ENCODE measurements at places on chromosomes 12 and 14. TPM values are rescaled to one million over a fixed set of nuclear protein-coding genes. Genes with fewer than 3 reads are reported as not detected.

PTHLH gene
- 2.0 TPM for total RNA-seq

ATP2A2 gene
- 157 TPM for total RNA-seq

FGD4 gene
- 6.0 TPM for total RNA-seq

CYP46A1 gene
- under 0.01 TPM for total RNA-seq

GLT8D2 gene
- total RNA-seq, result 75.8 TPM

PRIMA1 gene
- not detected for total RNA-seq

DCAF4 gene
- 10.1 TPM for total RNA-seq

SIX6 gene
- total RNA-seq, result not detected

TGM1 gene
- 1.6 TPM for total RNA-seq

TEX52 gene
- total RNA-seq, result not detected

LRIG3 gene
- total RNA-seq, result 67.7 TPM

PAPLN gene
- 1.8 TPM for total RNA-seq

CCDC197 gene
- not detected for total RNA-seq

WNT1 gene
- total RNA-seq, result not detected

PTPRQ gene
- total RNA-seq, result 2.8 TPM

SPX gene
- total RNA-seq, result 0.18 TPM

SCYL2 gene
- 29.4 TPM for total RNA-seq

CIT gene
- total RNA-seq, result 5.1 TPM

SLC17A8 gene
- total RNA-seq, result not detected

ETFBKMT gene
- total RNA-seq, result 3.2 TPM

P2RX2 gene
- not detected for total RNA-seq

ZNF84 gene
- total RNA-seq, result 23.9 TPM

TNFAIP2 gene
- total RNA-seq, result 114 TPM

INSM2 gene
- total RNA-seq, result not detected

PRR4 gene
- total RNA-seq, result 0.37 TPM

RBP5 gene
- not detected for total RNA-seq

MYH6 gene
- total RNA-seq, result not detected

ASB2 gene
- total RNA-seq, result 0.28 TPM

VCPKMT gene
- 3.7 TPM for total RNA-seq

TAMALIN gene
- 6.5 TPM for total RNA-seq

ADSS1 gene
- total RNA-seq, result 5.3 TPM

CAPZA3 gene
- total RNA-seq, result 0.14 TPM

MAPK1IP1L gene
- total RNA-seq, result 9.7 TPM

OTX2 gene
- not detected for total RNA-seq

MVK gene
- total RNA-seq, result 17.3 TPM

TRIM9 gene
- 0.18 TPM for total RNA-seq

AMDHD1 gene
- total RNA-seq, result 0.14 TPM

CPNE6 gene
- not detected for total RNA-seq

FBLN5 gene
- total RNA-seq, result 35.4 TPM

RD3L gene
- not detected for total RNA-seq

CCDC85C gene
- 3.4 TPM for total RNA-seq

RNASE1 gene
- not detected for total RNA-seq

CLEC4D gene
- total RNA-seq, result not detected

DNAH10 gene
- 0.43 TPM for total RNA-seq

CLEC2B gene
- total RNA-seq, result 22.3 TPM

HOXC11 gene
- total RNA-seq, result 0.14 TPM

TPH2 gene
- not detected for total RNA-seq

RNF212B gene
- total RNA-seq, result not detected

FOXM1 gene
- total RNA-seq, result 1.8 TPM

TAS2R46 gene
- 1.8 TPM for total RNA-seq

PTPRO gene
- 1.3 TPM for total RNA-seq
